ENCODE measurements at places on chromosomes 5 and 9.
A peak's percentile ranks its signal among the peaks of the same experiment; 100 is the strongest.

- H3K27me3 ChIP-seq = no peaks in the 10 kb centered on the region
- no peak overlapping the region for H3K4me3 ChIP-seq
- peaks cover 2% of the 10 kb centered on the region for H3K36me3 ChIP-seq
- H3K4me1 ChIP-seq = no peaks in the 10 kb centered on the region
- no peak for DNase-seq
These were observed 25.9 kb downstream of the SUSD1 start for GRCh38 chr9:112149211-112149610.

DNA sequence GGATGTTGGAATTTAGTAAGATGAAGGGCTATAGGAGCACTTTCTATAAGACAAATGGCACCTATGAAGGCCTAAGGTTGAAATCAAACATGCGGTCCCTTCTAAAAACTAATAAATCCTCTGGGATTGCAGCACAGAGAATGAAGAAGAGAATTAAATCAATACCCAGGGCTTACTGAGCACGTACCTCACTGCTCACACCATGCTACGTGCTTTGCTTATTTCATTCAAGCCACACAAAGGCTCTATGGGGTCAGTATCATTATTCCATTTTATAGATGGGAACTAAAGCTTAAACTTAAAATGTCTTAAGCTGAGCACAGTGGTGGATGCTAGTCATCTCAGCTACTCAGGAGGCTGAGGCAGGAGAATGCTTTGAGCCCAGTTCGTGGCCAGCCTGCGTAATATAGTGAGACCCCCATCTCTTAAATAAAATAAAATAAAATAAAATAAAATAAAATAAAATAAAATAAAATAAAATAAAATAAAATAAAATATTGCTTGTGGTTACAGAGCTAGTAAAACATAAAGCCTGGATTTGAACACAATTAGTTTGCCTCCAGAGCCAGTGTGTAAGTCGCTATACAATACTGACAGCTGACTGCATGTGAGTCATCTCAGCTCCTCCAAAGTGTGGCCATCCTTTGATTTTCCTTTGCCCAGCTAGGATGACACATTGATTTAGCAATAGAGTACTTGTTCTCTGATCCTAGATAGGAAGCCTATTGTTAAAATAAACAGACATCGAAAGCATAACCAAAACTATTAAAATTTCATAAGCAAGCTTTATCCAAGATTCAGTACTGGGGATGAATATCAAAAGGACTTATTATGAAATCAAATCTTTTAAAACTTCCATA is 20.9 kb upstream of the DPYSL3 start:
- DNase-seq = no peak
- no peaks in the 10 kb centered on the region for H3K27me3 ChIP-seq
- H3K4me3 ChIP-seq = no peak overlapping the region
- no peaks in the 10 kb centered on the region for H3K36me3 ChIP-seq
- H3K4me1 ChIP-seq = peaks cover 7% of the 10 kb centered on the region

DNA sequence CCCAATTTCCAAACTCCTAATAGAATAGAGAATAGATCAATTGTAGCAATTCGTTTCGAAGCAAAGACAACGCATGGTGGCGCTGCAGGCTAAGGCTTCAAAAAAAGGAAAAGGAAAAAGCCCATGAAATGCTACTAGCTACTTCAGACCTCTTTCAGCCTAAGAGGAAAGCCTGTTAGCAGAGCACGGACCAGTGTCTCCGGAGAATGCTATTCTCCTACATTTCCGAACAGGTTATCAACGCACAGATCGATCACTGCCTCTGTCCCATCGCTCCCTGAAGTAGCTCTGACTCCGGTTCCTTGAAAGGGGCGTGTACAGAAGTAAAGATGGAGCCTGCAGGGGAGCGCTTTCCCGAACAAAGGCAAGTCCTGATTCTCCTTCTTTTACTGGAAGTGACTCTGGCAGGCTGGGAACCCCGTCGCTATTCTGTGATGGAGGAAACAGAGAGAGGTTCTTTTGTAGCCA is at the start of gene PCDHB15:
Gene PCDHB15 (plus strand): TSS at position 146 of the 468 bp plus-strand sequence. CDS start 184 bp downstream, at position 330.
- H3K4me1 ChIP-seq = no peaks in the 10 kb centered on the region
- no peak for DNase-seq
- no peaks in the 10 kb centered on the region for H3K27me3 ChIP-seq
- peak within 1 kb of the TSS; percentile 43 for H3K4me3 ChIP-seq

DNA sequence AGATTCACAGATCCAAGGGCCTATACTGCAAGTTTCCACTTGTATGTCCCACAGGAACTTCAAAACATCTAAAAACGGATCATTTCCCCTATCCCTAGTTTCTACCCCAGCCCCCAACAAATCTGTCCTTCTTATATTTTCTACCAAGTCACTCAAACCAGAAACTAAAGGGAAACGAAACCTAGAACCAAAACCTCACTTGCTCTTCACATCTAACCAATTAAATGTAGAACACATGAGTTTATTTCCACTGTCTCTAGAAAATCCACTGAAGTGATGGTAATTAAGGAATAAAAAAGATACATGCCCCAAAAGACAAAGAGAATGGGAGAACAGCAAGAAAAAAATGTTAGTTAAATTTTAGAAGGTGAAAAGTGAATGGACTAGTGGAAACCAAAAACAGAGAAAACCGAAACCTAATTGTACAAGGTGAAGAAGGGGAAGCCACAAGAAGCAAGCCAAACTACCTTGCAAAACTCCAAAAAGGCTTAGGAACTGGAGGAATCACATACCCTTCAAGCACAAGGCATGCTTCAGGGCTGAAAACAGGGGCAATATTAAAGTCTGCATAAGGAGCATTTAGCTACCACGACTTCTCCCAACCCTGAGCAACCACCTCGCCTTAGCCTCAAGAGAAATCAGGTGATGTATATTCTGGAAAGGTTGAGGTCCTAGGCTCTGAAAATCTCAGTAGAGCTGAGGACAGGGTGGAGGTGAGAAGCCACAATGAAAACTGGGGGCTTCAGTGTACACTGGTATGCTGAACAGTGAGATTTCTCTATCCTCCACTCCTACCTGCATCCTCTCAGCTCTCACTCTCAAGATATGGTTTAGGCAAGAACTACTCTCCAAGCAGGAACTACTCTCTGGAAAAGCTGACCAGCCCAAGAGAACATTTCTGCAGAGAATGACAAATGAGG is 11.1 kb downstream of the SMU1 start:
- H3K4me3 ChIP-seq = no peak overlapping the region
- H3K27ac ChIP-seq = no peak overlapping the region
- no peaks in the 10 kb centered on the region for H3K27me3 ChIP-seq
- H3K36me3 ChIP-seq = peaks cover 62% of the 10 kb centered on the region
- peaks cover 6% of the 10 kb centered on the region for H3K4me1 ChIP-seq

DNA sequence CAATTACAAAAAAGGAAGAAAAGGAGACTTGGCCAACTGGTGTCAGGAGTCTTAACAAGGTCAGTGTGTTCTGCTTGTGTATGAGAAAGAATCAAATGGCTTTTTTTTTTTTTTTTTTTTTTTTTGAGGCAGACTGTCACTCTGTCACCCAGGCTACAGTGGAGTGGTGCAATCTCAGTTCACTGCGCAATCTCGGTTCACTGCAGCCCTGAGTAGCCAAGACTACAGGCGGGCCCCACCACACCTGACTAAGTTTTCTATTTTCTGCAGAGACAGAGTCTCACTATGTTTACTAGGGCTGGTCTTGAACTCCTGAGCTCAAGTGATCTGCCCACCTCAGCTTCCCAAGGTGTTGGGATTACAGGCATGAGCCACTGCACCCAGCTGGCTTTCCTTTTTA is 3.1 kb upstream of the IL7R start:
- no peaks in the 10 kb centered on the region for H3K27me3 ChIP-seq
- H3K36me3 ChIP-seq = no peaks in the 10 kb centered on the region
- H3K4me1 ChIP-seq = no peaks in the 10 kb centered on the region
- no peak overlapping the region for H3K4me3 ChIP-seq
- no peak overlapping the region for H3K27ac ChIP-seq
- no peak for DNase-seq

DNA sequence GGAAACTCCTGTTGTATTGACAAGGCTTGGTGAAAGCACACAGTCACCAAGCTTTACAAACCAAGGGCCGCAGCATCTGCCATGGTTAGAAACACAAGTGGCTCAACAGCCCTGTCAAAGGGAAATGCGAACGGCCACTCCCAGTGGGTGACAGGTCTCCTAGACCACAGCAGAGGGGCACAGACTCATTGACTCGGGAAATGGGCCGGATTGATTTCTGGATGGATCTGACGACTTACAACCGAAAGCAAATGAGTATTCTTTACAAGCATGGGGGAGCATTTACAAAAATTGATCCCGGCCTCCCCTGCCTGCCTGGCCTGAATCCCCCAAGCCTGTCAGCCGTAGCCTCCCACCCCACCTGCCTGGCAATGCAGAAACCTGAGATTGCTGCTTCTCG is 48.2 kb downstream of the ADAMTS2 start:
- no peaks in the 10 kb centered on the region for H3K36me3 ChIP-seq
- H3K4me1 ChIP-seq = no peaks in the 10 kb centered on the region
- no peak overlapping the region for H3K27ac ChIP-seq

- peaks cover 2% of the 10 kb centered on the region for H3K4me1 ChIP-seq
- DNase-seq = no peak
- H3K27ac ChIP-seq = no peak overlapping the region
- no peaks in the 10 kb centered on the region for H3K27me3 ChIP-seq
- no peak overlapping the region for H3K4me3 ChIP-seq
- H3K36me3 ChIP-seq = no peaks in the 10 kb centered on the region
These were observed 42.9 kb upstream of the GARNL3 start for GRCh38 chr9:127221695-127222094.

DNA sequence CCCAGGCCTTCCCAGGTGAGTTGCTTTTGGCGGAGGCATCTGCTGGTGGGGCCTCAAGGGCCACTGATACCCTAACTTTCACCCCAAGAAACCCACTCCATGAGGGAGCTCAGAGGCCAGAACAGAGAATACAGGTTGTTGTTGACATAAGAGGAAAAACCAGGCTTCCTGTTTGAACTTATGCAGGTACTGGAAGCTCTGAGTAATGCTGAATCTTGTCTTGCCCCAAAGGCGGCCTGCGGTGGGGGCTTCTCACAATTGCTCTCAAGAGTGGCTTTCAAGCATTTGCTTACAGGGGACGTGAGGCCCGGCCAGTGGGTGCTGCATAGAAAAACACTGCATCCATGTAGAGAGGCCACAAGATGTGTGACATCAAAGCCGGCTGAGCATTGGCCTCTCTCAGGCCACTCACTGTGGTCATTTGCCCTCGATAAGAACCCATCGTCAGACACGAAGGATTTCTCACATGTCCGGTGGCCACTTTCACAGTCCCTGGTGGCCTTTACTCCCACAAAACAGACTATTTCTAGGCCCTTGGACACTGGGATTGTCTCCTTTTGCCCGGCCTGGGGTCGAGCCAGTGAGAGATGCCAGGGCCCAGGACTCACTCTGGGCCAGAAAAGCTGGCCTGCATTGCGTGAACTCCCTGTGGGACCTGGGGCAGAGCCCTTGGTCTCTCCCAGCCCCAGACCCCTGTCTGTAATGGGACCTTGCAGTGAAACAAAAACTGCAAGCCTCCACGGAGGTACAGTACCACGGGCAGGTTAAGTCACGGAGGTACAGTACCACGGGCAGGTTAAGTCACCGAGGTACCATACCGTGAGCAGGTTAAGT is 34.5 kb upstream of the TCF7 start:
- H3K4me1 ChIP-seq = no peaks in the 10 kb centered on the region
- no peak overlapping the region for H3K27ac ChIP-seq
- DNase-seq = no peak
- H3K4me3 ChIP-seq = no peak overlapping the region
- no peaks in the 10 kb centered on the region for H3K36me3 ChIP-seq

GRCh38 chr5:133485468-133485867 is 126.9 kb downstream of the FSTL4 start:
- no peak overlapping the region for H3K27ac ChIP-seq
- no peaks in the 10 kb centered on the region for H3K4me1 ChIP-seq
- no peaks in the 10 kb centered on the region for H3K27me3 ChIP-seq
- no peak for DNase-seq
- no peaks in the 10 kb centered on the region for H3K36me3 ChIP-seq

- peak; percentile 43 for DNase-seq
- no peaks in the 10 kb centered on the region for H3K36me3 ChIP-seq
- H3K27me3 ChIP-seq = no peaks in the 10 kb centered on the region
- no peaks in the 10 kb centered on the region for H3K4me1 ChIP-seq
- H3K4me3 ChIP-seq = no peak overlapping the region
These were observed 13.2 kb upstream of the ZBTB43 start for GRCh38 chr9:126791406-126792230.

- H3K36me3 ChIP-seq = no peaks in the 10 kb centered on the region
- no peaks in the 10 kb centered on the region for H3K27me3 ChIP-seq
- no peaks in the 10 kb centered on the region for H3K4me1 ChIP-seq
- no peak overlapping the region for H3K4me3 ChIP-seq
- no peak for DNase-seq
These were observed 453.6 kb downstream of the CSNK1G3 start for GRCh38 chr5:123965626-123966025.

GRCh38 chr5:103433211-103433610 is 129.4 kb downstream of the NUDT12 start:
- no peak for DNase-seq
- H3K36me3 ChIP-seq = no peaks in the 10 kb centered on the region
- H3K27me3 ChIP-seq = no peaks in the 10 kb centered on the region
- no peak overlapping the region for H3K4me3 ChIP-seq
- no peak overlapping the region for H3K27ac ChIP-seq

- H3K36me3 ChIP-seq = no peaks in the 10 kb centered on the region
- H3K4me1 ChIP-seq = no peaks in the 10 kb centered on the region
- H3K27ac ChIP-seq = no peak overlapping the region
- no peak overlapping the region for H3K4me3 ChIP-seq
- no peaks in the 10 kb centered on the region for H3K27me3 ChIP-seq
These were observed 49.1 kb upstream of the EXOC3 start for GRCh38 chr5:393846-394275.

DNA sequence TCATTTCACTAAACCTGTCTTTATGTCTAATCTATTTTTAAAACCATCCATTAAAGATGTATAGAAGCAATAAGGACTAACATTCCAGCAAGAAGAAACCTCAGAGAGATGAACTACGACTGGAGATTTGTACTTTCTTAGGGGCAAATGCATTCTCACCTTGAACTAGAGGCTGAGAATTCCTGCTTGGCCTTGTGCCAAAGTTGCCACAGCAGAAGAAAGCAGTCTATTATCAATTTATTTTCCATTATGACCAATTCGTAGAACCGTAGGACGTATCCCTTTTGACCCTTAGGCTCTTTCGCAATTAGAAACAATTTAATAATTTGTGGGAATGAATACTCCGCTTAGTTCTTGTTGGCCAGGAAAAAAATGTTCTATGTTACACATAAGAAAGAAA is 1647.4 kb upstream of the CDH9 start:
- H3K4me1 ChIP-seq = no peaks in the 10 kb centered on the region
- no peak overlapping the region for H3K4me3 ChIP-seq
- H3K27ac ChIP-seq = no peak overlapping the region
- no peaks in the 10 kb centered on the region for H3K36me3 ChIP-seq
- DNase-seq = no peak

- H3K4me3 ChIP-seq = no peak overlapping the region
- no peak for DNase-seq
- no peaks in the 10 kb centered on the region for H3K4me1 ChIP-seq
- no peaks in the 10 kb centered on the region for H3K27me3 ChIP-seq
- H3K27ac ChIP-seq = peak overlapping the region; percentile 9
These were observed 17.8 kb downstream of the NOTCH1 start for GRCh38 chr9:136527721-136528710.

All from ascending aorta (tissue), 2 donors.